CD8-positive, alpha-beta memory T cell (primary cell): ENCODE measurements at places on chromosomes 12 and 14.

GRCh38 chr14:32494609-32495434 lies 165.7 kb downstream of the AKAP6 start:
- DNase-seq = no peak

GRCh38 chr12:109739747-109740693 lies 26.4 kb downstream of the FAM222A start:
- no peak for DNase-seq

- DNase-seq = no peak
These were observed 33.1 kb upstream of the SLC35F4 start for GRCh38 chr14:57898837-57899572.

- no peak for DNase-seq
These were observed 215.5 kb downstream of the ITPR2 start for GRCh38 chr12:26617513-26617912.

DNA sequence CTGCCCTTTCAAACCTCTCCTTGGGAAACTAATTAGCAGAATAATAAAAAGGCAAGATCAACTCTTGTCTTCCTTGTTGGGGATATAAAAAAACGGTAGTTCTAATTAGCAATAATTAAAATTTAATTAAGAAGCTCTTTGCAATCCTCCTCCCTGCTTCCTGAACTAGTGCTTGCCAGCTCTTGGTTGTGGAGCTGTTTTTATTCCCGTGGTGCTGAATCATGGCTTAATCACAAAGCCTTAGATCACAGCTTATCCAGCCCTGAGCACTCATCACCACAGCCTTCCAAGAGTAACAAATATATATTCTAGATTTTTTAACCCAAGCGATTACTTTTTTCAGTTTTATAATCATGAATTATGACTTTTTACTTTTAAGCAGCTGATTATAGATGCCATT lies 63.2 kb upstream of the INSM2 start:
- no peak for DNase-seq

- no peak for DNase-seq
These were observed 320.1 kb downstream of the DAD1 start for GRCh38 chr14:22268875-22269274.

DNA sequence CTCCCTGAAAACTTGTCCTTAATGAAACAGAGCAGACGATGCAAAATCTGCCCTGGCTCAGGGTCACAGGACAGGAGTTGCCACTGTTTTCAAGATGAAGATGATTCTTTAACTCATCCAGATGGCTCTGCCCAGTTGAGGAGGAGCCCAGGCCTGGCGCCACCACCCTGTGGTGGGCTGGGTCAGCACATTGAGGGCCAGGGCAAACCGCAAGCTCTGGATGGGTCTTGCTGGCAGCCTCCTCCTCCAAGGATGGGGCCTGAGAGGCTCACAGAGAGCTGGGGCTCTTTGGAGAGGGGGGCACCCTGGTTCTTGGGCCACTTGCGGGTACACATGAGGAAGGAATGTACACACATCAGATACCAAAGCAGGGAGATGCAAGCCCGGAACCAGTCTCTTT lies 158.2 kb downstream of the NUAK1 start:
- no peak for DNase-seq

GRCh38 chr14:53430870-53431269 lies 277.7 kb upstream of the DDHD1 start:
- no peak for DNase-seq

GRCh38 chr12:12301122-12301521 lies 34.3 kb upstream of the LRP6 start:
- DNase-seq = no peak

DNA sequence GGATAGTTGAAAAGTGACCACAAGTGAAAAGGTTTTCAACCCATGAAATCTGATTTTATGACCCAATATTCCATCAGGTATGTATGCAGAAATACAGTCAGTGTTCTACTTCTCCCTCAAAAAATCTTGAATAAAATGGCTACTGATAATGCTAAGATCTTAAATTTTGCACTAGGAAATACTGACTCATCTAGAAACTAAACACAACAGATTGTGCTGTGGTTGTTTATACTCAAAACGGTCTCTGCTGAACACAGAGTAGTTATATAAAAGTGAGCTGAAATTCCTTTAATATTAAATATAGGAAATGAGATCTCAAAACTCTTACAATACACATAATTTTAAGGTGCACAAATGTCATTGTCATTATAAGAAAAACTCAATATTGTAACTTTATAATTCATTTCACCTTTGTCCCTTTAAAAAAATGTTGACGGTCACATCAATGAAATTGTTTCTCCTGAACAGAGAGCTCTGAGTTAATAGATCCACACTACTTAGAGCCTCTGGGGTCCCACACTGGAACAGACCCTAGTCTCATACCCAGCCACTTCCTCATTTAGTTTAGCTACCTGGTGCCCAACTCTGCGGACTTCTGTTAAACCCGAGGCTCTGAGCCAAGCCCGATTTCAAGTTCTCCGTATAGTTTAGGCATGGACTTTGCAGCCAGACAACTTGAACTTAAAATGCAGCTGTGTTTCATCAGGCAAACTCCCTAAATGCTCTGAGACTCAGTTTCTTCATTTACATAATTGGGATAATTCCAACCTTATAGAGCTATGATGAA lies 9.3 kb downstream of the COCH start:
- DNase-seq = no peak

DNA sequence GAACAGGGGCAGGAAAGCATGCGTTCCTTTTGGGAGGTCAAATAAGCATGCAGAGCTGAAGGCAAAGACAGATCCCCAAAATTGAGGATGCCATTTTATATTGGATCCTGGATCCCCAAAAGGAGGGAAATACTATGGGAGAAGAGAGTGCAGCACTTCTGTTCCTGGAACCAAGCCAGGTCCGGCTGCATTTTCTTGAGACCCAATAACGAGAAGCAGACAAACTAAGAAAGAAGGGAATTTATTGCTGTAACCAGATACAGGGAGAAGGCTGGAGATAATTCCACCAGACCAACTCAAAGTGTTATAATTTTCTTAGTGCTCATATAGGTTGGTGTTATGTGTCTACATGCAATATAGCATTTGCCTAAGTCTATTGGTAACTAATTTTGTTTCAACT lies 60.8 kb downstream of the PDE6H start:
- DNase-seq = no peak

DNA sequence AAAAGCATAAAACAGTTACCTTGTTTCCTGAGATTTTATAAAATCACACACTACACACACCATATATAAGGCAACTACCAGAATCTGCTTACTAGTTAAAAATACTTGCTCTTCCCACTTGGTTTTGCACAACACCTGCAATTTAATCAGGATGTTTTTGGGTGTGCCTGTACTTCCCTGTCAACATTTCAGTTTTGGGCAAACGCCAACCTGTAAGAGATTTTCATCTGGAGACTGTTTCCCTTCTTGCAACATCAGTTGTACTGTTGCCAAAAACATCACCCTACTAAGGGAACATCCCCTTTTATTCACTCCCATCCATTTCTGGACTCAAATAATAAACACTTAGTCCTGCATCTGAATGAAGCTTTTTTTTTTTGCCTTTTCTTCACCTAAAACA lies 172.3 kb downstream of the DUSP6 start:
- DNase-seq = no peak

- DNase-seq = no peak
These were observed 110.5 kb downstream of the GPR135 start for GRCh38 chr14:59354666-59355065.

DNA sequence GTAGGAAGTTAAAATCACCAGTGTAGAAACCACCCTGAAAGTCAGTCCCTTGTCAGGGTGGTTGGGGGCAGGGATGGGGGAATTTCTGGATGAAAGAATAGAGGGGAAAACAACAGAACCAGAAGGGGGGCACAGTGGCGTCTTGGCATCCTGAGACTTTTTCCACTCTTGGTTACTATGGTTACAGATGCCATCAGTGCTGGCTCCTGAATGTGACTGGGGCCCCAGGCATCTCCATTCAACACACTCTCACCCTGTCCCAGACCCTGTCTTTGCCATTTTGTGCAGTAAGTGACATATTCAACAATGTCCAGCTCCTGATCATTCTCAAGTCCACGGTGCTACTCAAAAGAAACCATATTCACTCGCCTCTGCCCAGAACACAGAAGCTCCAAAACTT lies 11.3 kb downstream of the KCNK10 start:
- no peak for DNase-seq

GRCh38 chr14:58298477-58299400 lies at the start of gene ARID4A:
ARID4A (plus strand) TSS chr14:58298555; CDS start chr14:58299855, 1,300 bp downstream.
- peak; percentile 41 for DNase-seq

DNA sequence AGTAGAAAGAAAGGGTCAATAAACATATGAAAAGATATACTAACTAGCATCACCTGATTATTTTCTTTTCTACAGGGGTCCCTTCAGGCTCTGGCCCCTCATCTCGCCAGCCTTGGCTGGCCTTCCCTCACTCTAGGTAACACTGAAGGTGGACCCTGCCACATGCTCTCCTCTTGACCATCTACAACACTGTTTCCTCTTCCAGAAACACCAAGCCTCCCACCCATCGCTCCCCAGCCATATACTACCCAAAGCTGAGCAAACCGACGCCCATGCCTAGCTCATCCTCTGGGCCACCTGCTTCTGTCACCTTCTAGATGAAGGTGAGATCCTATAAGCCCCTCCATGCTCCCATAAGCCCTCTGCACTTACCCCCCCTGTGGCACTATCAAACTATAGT lies 14.8 kb downstream of the ANAPC5 start:
- DNase-seq = no peak

DNA sequence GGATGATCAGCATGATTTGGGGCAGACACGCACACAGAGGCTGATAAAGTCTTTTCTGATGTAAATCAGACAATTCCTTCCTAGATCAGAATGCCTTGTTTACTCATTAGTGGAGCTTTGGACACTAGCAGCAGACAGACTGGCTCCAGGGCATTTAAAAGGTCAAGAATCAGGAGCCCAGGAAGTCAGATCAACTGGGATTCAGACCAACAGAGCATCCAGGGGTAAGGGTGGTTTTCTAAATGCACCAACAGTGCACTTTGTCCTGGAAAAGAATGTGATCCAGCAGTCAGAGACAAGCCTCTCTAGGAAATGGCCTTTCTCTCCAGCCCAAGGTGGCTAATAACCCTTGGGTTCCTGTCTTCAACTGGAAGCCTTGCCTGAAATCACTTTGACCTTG lies 405.3 kb downstream of the MED13L start:
- no peak for DNase-seq

- no peak for DNase-seq
These were observed 69.4 kb upstream of the AMIGO2 start for GRCh38 chr12:47149146-47149545.

DNA sequence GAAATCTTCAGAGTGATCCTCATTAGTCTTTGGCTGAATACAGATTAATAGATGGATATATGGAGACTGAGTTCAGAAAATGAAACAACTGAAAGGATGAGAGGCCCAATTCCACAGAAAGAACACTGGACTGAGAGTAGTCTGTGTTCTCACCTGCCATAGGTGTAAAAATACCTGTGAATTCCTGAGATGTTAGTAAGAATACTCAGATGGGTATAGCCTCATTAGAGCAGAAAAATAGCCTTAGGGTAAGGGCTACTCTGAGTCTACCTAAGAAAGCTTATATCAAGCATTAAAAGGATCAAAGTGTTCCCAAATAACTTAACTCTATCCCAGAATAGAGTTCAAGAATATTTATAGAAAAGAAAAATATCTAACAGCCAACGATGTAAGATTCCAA lies 1510.3 kb upstream of the SEL1L start:
- DNase-seq = no peak

DNA sequence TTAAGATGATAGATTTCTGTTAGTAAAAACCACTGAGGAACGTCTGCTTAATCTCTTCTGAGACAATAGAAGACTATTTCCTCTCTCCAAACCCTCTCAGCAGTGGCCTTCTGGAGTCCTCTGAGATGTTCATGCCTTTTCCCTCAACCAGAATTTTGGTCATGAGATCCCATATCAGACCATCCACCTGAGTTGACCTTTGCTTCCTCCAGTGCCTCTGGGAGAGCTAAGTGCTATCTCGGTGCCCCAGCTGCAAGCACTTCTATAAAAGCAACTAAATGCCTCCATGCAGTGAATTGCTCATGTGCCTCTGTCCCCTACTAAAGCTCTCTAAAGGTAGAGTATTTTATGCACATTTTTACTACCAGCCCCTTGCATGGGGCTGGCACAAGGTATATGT lies 172.8 kb upstream of the BCL2L14 start:
- DNase-seq = no peak

- no peak for DNase-seq
These were observed 96.3 kb downstream of the PTPN11 start for GRCh38 chr12:112514926-112515642.
